Left forelimb (tissue), 1 donor: ENCODE measurements at places on chromosomes 4 and X.

- DNase-seq: no peak
Measured at GRCh38 chr4:87838205-87838604, 5.4 kb downstream of the MEPE start.

DNA sequence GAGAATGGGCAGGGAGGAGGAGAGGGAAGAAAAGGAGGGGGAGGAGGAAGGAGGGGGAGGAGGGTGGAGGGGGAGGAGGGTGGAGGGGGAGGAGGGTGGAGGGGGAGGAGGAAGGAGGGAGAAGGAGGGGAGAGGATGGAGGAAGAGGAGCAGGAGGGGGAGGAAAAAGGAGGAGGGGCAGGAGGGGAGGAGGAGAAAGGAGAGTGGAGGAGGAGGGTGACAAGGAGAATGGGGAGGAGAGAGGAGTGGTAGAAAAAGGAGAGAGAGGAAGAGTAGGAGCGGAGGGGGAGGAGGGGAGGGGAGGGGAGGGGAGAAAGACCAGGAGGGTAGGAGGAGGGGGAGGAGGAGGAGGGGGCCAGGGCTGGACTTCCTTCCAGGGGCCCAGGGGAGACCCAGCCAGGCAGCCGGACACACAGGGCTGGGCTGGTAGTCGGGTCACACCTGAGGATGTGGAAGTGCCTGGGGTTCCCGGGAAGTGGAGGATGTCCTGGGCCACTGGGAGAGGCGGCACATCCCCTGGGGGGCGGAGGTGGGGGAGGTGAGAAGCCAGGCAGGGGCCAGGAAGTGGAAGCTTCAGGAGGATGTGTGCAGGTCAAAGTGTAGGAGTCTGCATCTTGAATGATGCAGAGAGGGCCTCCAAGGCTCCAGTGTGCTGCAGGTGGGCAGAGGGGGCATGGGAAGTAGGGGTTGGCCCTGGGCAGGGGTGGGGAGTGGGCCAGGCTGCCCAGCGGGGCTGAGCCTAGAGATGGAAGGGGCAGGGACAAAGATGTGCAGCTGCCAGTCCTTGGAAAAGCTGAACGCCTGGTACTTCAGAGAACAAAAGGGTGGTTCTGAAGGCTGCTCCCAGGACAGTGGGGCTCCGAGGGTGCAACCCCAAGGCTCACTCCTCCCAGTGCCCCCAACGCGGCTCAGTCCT, 18.8 kb downstream of the IL3RA start:
- no peak for DNase-seq

GRCh38 chrX:139158256-139158655, 372.3 kb upstream of the F9 start:
- DNase-seq: no peak

- DNase-seq: no peak
Measured at GRCh38 chrX:153727123-153727931, 2.7 kb downstream of the ABCD1 start.

- DNase-seq: no peak
Measured at GRCh38 chr4:10173037-10173753, 56.6 kb upstream of the WDR1 start.

DNA sequence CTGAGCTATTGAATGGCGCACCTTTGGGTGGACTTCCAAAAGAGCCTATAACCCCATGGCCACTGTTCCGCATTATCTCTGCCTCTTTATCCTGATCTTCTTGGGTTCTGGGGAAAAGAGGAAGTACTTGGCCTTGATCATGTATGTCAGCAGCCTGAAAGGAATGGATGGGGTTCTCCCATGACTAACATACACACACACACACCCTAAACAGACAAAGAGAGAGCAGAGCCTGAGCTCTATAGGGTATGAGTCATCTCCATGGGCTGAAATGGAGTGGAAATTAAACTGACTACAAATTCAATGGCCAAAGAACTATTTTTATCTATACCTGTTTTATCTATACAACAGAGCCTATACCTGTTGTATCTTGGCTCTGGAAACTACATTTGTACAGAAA, 141.5 kb upstream of the MTMR8 start:
- DNase-seq: no peak
